Fibroblast of lung (primary cell): ENCODE measurements at places on chromosomes 12 and 14. TPM values are rescaled to one million over a fixed set of nuclear protein-coding genes. Genes with fewer than 3 reads are reported as not detected.

The POLE gene
- total RNA-seq: 9.0 and 9.6 TPM in 2 replicates

GRCh38 chr14:89013098-89013504 is 188.7 kb downstream of the TTC8 start:
- peak; percentile 44 for DNase-seq

The STAC3 gene
- total RNA-seq: 0.26 and 0.33 TPM in 2 replicates

DNA sequence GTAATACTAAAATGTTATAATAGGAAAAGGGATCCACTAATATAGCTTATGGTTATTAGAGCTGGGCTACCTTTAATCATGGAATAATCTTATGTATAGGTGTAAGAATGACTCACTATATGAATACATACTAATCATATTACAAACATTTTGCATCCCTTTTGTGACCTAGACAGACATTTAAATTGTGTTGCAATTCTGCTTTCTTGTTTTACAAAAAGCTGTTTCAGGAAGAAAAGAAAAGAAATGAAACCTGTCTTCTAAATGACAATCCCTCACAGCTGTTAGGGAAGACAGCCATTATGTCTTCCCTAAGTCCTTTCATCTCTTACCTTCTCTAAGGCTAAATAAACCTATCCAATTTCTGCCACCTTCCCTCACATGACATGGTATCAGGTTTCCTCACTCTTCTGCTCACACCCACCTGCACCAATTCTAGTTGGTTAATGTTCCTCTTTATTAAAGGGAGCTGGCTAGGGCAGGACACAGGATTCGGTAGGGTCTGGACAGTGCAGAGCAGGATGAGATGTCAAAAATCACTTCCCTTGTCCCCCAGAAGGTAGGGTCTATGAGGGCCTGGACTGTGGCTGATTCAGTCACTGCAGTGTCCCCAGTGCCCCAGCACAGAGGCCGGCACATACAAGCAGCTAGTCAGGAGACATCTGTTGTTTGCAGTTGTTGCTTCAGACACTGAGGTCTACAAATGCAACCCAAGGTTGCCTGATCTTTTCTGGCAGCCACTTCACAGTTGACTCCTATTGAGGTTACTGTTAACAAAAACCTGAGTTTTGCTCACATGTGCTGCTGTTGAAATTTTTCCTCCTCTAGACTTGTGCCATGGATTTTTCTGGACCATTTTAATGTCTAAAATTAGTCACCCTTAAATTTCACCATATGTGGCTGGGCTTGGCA is 3.7 kb downstream of the DHRS7 start:
- no peak for DNase-seq

GRCh38 chr14:105421723-105422615 is 2.3 kb downstream of the MTA1 start:
- DNase-seq: no peak

GRCh38 chr12:64240781-64241180 is 18.7 kb upstream of the KICS2 start:
- DNase-seq: no peak

The SERPINA1 gene
- total RNA-seq: under 0.01 TPM in 1 of 2 replicates, not detected in the other

DNA sequence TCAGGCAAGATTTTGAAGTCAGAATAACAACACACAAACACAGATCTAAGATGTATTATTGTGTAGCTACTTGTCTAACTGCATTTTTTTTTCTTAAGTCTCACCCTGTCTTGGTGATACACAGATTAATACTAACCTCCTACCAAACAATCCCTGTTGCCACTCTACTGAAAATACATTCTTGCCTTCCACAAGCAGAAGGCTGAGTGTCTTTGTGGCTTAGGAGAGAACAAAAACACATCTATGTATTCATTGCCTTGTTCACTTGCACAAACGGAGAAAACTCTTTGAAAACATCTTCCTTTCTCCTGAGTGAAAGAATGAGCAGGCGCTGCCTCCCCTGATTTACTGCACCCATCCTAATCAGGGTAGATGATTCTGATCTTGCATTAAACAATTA is 642.2 kb downstream of the DIO2 start:
- DNase-seq: no peak
